MG63 (cell line): ENCODE measurements at places on chromosomes 5 and 9. TPM values are rescaled to one million over a fixed set of nuclear protein-coding genes. Genes with fewer than 3 reads are reported as not detected.

DNA sequence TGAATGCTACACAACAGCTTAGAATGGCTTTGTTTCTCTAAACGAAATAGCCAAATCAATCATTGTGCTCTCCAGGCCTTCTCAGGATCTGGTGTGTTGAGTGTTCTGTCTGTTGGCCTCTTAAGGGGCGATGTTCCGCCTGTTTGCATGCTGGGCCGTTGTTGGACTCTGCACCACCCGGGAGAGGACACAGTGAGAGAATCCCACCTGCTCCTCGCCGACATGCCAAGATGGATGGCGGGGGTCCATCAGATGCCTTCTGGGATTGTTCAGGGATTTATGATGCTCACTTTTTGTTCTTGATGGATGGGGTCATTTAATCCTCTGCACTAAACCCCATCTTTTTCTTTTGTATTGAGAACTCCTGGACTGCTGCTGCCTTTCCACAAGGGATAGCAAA, 159.9 kb downstream of the NTRK2 start:
- DNase-seq, result no peak

The FAM151B gene
- 2.6 and 15.3 TPM in 2 replicates for total RNA-seq

- DNase-seq, result no peak
These were observed 63.5 kb upstream of the SLC2A8 start for GRCh38 chr9:127333221-127334064.

DNA sequence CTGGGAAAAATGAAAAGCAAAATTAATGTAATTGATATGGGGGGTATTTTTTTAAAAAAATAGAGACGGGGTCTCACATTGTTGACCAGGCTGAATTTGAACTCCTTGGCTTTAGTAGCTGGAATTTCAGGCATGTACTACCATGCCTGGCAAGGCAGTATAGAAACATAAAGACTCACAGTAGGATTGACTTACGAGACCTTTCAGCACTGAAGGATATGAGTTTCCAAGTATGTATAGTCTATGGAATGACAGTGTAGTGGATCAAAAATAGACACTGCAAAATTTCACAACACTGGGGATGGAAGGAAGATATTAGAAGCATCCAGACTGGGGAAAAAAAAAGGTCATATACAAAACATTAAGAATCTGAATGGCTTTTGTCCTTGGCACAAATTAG, 6.8 kb downstream of the DCP2 start:
- DNase-seq, result no peak

The ZNF782 gene
- total RNA-seq, result 5.1 and 6.3 TPM in 2 replicates

The TLX3 gene
- not detected in 2 replicates for total RNA-seq

The GRM6 gene
- total RNA-seq, result not detected in 2 replicates

DNA sequence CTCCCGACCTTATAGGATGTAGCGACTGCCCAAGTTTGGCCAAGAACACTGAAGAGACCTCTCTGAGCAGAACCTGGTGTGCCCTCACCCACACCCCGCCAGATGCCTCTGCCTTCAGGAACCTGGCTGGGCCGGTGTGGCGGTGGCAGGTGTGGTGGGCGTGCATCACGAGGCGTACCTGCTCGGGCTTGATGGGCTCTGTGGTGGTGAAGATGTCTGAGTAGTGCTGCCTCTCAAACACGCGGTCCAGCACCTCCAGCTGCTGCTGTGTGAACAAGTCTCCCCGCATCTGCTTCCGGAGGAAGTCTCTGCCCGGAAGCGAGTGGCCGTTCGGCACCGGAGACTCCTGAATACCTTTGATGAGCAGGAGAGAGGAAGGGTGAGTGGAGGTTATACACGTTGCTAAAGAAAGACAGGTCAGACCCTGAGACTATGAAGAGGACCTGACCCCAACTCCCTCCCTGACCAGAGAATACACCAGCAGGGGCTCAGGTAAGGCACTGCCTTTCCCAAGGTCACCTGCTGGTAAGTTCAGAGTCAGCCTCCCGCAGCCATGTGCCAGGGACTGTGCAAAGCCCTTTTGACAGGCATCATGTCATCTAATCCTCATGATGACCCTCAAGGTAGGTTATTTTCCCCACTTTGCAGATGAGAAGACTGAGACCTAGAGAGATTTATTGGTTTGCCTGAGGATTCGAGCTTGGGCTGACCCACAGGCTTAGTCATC, 67.5 kb downstream of the PAX5 start:
- no peak for DNase-seq

DNA sequence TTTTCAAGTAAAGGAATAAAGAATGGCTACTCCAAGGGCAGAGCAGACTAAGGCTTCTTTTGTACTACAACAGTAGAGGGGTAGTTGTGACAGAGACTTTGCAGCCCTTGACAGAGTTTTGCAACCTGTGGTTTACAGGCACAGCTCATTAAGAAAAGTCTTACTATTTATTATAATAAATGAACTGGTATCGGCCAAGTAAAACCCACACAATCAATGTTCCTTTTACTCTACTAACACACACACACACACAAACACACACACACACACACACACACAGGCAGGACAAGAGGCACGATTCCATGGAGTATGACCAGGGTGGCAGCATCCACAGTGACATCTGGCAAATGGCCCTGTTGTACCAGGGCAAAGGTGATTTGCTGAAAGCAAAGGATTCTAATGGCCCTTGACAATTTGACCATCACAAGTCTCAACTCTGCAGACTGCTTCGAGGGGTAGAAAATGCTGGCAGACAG, 59.1 kb upstream of the GOLPH3 start:
- DNase-seq, result no peak

DNA sequence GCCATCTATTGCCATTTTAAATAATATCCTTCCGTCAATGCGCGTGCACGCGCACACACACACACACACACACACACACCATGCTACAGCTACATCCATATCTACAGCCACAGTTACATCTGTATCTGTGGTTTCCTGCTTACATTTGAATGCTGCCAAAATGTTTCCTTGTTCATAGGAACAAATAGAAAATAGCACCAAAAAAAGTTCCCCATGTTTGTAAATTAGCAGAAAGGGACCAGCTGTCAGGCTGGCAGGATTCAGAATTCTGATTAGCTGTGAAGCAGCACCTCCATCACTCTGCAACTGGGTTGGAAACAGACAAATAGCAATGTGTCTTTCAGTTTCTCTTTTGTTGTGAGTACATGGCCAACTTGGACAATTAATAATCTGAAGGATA, 601.5 kb downstream of the IRX1 start:
- no peak for DNase-seq

GRCh38 chr9:79477955-79478771, 93.6 kb upstream of the TLE4 start:
- DNase-seq, result no peak
